ENCODE measurements at places on chromosomes 4 and X. TPM values are rescaled to one million over a fixed set of nuclear protein-coding genes. Genes with fewer than 3 reads are reported as not detected.

JADE3 gene
- total RNA-seq = 6.1 TPM

IL2 gene
- not detected for total RNA-seq

PLAC1 gene
- total RNA-seq = not detected

ZCCHC18 gene
- 0.19 TPM for total RNA-seq

NKX6-1 gene
- total RNA-seq = not detected

FABP2 gene
- total RNA-seq = under 0.01 TPM

Measured in regular cardiac myocyte (primary cell).